ENCODE measurements at places on chromosomes 13 and 19. TPM values are rescaled to one million over a fixed set of nuclear protein-coding genes. Genes with fewer than 3 reads are reported as not detected.
A peak's percentile ranks its signal among the peaks of the same experiment; 100 is the strongest.

DNA sequence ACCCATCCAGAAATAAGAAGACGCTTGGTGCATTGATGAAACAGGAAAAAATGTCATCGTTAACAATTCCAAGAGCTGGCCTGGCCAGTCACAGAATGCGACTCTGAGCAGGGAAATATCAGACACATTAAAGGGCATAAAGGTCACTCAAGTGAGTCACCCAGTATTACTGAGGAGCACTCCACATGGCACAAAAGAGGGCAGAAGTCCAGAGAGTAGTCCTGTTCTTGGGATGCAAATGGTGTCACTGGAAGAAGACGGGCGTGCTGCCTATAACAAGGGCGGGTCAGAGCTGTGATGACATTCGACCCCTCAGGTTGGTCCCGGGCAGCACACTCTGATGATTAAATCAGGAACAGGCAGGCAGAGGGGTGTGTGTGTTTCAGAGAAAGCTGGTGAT, 720.3 kb downstream of the UQCRFS1 start:
- DNase-seq: no peak
- H3K4me1 ChIP-seq: peaks cover 43% of the 10 kb centered on the region
- H3K27me3 ChIP-seq: no peaks in the 10 kb centered on the region
- H3K36me3 ChIP-seq: no peaks in the 10 kb centered on the region
- H3K27ac ChIP-seq: no peak overlapping the region
- no peak overlapping the region for H3K4me3 ChIP-seq

DNA sequence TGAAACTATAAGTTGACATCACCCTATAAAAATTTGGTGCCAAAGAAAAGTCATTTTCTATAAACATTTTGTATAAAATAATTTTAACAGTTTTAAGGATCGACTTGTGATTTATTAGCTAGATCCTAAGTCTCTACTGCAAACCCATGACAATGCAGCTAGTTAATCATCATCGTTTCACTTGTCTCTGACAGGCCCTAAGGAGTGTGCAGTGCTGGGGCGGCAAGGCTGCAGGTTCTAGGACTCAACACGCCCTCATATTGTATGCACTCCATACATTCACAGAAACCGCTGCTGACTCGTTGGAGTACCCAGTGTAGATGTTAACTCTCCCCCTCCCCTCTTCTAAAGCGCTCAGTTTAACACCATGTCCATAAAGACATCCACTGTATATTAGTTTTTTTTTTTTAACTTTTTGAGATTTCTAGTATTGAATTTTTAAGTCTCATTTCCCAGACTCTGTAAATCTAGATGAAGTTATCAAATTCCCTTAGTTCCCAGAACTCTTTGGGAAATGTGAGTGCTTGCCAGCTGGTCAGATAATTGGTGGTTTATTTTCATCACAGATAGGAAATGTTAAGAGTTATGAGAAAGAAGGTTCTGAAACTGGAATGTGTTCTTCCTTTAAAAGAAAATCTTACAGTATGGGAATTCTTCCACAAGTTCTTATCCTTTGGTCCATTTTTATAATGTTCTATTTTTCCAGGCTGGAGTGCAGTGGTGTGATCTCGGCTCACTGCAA, 162.8 kb upstream of the RNF113B start:
- H3K4me3 ChIP-seq: no peak overlapping the region
- peaks cover 2% of the 10 kb centered on the region for H3K36me3 ChIP-seq
- no peak overlapping the region for H3K27ac ChIP-seq
- H3K27me3 ChIP-seq: no peaks in the 10 kb centered on the region

DNA sequence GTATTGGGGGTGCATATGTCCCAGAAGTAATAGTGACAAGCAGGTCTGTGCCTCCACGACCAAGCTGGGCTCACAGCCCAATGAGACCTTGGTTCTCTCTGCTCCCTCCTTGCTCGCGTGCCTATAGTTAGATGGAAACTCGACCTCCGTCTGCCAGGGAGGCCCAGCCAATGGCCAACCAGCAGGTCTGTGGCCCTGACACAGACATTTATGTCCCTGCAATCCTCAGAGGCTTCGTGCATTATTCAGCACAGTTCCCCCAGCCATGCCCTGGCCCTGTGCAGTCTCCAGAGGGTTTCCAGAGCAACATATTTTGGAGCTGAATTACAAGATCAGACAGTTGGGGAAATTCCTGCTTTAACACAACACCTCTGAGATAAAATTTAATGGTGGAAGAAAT, 105.1 kb downstream of the UQCRFS1 start:
- peaks cover 24% of the 10 kb centered on the region for H3K27me3 ChIP-seq
- no peak overlapping the region for H3K27ac ChIP-seq
- no peaks in the 10 kb centered on the region for H3K4me1 ChIP-seq
- no peaks in the 10 kb centered on the region for H3K36me3 ChIP-seq

Gene PGLYRP2
- not detected for total RNA-seq

- peaks cover 8% of the 10 kb centered on the region for H3K4me1 ChIP-seq
- no peaks in the 10 kb centered on the region for H3K36me3 ChIP-seq
- H3K27me3 ChIP-seq: peaks cover 11% of the 10 kb centered on the region
- DNase-seq: no peak
- H3K27ac ChIP-seq: no peak overlapping the region
- H3K4me3 ChIP-seq: no peak overlapping the region
Measured at GRCh38 chr13:101579281-101579802, 126.9 kb downstream of the ITGBL1 start.

- H3K27me3 ChIP-seq: peaks cover 4% of the 10 kb centered on the region
- H3K4me1 ChIP-seq: peaks cover 55% of the 10 kb centered on the region
- peak overlapping the region; percentile 16 for H3K4me3 ChIP-seq
- no peak for DNase-seq
- no peak overlapping the region for H3K27ac ChIP-seq
Measured at GRCh38 chr13:67117010-67117550, 113.1 kb downstream of the PCDH9 start.

- H3K36me3 ChIP-seq: no peaks in the 10 kb centered on the region
- H3K4me3 ChIP-seq: no peak overlapping the region
- peaks cover 18% of the 10 kb centered on the region for H3K4me1 ChIP-seq
- H3K27ac ChIP-seq: no peak overlapping the region
- peaks cover 7% of the 10 kb centered on the region for H3K27me3 ChIP-seq
Measured at GRCh38 chr13:25190256-25190655, 18.2 kb upstream of the AMER2 start.

Gene ZNF43
- 80.3 TPM for total RNA-seq

DNA sequence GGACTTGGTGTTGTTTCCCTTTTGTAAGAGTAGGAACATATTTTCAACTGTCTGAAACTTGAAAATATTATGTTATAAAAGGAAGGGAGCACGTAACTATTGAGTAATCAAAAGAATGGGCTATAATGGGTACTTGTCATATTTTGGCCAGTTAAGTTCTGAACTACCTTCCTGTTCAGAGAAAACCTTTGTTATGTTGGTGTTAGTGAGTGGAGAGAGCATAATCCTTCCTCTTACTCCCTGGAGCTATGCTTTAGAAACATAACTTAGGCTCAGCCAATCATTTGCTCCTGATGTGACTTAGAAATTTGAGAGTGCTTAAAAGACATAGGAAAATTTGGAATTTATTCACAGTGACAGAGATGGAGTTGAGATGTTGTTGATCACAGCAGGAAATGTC, 482.5 kb upstream of the SPRY2 start:
- H3K27ac ChIP-seq: no peak overlapping the region
- H3K27me3 ChIP-seq: no peaks in the 10 kb centered on the region
- no peak overlapping the region for H3K4me3 ChIP-seq
- no peaks in the 10 kb centered on the region for H3K4me1 ChIP-seq
- peaks cover 9% of the 10 kb centered on the region for H3K36me3 ChIP-seq

Gene CRX
- not detected for total RNA-seq

Gene ZNF729
- total RNA-seq: not detected

Gene ITGBL1
- not detected for total RNA-seq

- H3K27ac ChIP-seq: no peak overlapping the region
- H3K4me1 ChIP-seq: peaks cover 9% of the 10 kb centered on the region
- DNase-seq: no peak
Measured at GRCh38 chr13:111371720-111372119, 51.3 kb downstream of the TEX29 start.

Gene ERVV-1
- not detected for total RNA-seq

Gene DKKL1
- 2.0 TPM for total RNA-seq

- H3K27ac ChIP-seq: no peak overlapping the region
- no peaks in the 10 kb centered on the region for H3K27me3 ChIP-seq
- no peak for DNase-seq
- no peaks in the 10 kb centered on the region for H3K4me1 ChIP-seq
- no peak overlapping the region for H3K4me3 ChIP-seq
Measured at GRCh38 chr19:4506449-4507149, 11.7 kb downstream of the PLIN4 start.
